ENCODE measurements at places on chromosomes 2 and 18.
A peak's percentile ranks its signal among the peaks of the same experiment; 100 is the strongest.

DNA sequence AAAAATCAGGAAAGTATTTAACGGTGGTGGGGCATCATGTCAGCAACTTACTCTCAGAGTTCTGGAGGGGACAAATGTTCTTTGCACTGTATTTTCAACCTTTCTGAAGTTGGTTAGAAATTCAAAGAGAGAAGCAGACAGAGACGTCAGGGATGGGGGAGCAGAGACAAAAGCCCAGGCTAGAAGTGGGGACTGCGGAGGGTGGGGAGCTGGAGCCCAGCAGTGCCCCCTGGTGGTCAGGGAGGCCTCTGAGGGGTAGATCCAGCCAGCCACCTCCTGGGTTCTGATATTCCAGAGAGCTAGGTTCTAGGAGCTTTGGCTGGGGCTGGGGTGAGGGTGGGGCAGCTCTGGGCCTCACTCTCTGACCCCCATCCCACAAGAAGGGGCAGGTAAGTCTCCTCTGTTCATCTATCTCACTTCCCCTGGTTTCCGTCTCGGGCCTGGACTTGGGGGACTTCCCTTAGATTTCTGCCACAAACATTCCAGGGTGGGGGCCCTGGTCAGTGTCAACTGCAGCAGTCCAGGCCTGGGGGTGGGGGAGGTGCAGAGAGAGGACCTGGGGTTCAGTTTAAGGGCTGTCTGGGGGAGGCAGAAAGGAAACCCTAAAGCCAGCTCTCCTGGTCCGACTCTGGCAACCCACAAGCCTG is 8.9 kb downstream of the TNS1 start:
- peak; percentile 48 for DNase-seq

DNA sequence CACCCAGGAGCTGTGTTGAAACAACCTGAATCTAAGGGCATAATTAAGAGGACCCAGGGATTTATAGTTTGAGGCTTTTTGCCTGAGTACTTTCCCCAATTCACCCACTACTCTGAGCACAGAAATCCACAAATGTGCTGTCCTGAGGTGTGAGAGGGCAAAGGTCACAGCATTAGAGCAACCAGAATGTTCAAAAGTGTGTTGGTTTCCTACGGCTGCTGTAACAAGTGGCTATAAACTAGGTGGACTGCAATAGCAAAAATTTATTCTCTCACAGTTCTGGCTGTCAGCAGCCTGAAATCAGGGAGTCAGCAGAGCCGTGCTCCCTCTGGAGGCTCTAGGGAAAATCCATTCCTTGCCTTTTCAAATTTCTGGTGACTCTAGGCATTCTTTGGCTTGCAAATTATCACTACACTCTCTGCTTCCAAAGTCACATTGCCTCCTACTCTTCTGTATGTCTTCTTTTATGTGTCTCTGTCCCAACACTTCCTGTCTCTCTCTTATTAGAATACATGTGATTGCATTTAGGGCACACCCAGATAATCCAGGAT is 91.4 kb upstream of the TACR1 start:
- no peak for DNase-seq

DNA sequence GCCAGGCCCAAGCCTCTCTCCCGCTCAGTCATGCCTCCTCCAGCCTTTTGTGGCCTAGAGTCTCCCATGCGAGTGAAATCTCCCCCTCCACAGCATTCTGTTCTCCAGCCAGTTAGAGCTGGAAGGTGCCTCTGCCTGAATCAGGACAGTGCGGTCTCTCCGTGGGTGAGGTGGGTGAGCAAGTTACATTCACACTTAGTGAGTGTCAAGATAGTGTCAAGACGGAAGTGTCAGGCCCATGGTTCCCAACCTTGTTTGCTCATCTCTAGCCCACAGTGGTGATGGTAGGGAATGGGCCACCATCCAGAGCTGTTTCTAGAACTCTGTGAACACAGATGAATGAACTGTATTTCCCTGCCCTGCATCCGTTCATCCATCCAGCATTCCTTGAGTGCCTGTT is 59.5 kb downstream of the LPIN1 start:
- no peak for DNase-seq

DNA sequence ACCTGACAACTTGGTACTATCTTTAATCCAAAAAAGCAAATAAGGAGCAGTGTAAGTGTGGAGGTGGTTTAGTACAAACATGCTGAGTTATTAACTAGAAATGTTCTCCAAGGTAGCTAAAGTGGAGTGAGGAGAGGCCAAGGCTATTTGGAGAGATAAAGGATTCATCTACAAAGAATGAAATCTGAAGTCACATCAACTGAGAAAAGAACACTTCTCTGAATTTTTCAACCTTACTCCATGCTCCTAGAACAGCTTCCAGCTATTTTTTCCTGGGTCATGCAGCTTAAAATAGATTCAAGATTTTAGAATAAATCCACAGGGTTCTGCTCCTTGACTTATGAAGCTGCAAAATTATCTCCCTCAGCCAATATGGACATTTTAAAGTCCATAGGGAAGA is 18.7 kb downstream of the IMMT start:
- no peak for DNase-seq

DNA sequence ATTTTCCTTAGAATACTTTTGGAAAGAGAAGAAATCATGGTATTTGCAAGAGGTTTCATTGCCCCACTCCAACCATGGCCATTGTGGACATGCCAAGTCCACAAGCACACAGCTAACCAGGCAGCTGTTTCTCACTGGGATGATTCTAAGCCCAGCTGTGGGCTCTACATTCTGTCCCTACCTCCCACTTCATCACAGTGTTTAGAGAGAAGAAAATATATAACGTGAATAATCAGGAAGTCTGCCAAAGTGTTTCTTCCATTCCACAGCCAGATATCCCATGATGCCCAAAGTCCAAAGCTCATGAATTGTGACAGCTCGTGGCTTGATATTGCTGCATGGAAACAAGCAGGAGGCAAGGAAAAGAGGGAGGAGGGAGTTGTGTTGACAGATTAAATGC is 433.7 kb upstream of the GYPC start:
- no peak for DNase-seq

- no peak for DNase-seq
Observed at GRCh38 chr2:130976591-130977237, 116.5 kb downstream of the FAM168B start.

DNA sequence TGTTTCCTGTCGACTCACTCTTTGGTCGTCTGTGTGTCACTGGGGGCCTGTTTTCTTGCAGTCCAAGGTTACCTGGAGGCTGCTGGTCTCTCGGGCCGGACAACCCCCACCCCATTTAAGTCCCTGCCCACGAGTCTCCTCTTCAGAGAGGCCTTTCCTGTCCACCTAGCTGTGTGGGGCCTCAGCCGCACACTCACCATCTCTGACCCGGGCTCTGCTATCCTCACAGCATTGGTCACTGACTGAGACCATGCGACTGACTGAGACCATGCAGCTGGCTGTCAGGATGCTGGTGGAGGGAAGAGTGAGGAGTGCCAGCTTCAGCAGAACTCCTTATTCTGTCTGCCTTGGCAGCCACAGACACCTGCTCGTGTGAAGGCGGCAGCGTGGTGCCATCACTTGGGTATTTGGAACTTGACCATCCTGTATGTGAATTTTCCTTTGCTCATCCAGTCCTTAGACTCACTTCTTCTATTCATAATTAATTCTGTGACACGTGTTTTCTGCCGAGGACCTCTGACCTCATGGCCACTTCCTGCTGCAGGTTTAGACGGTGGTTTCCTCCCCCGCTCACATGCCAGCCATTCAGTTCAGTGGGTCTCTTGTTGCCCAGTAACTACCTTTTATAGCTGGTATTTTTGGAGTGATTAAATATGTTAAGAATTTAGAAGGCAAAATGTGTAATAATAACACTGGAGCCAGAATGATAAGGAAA is 47.5 kb upstream of the ASB1 start:
- DNase-seq: no peak

DNA sequence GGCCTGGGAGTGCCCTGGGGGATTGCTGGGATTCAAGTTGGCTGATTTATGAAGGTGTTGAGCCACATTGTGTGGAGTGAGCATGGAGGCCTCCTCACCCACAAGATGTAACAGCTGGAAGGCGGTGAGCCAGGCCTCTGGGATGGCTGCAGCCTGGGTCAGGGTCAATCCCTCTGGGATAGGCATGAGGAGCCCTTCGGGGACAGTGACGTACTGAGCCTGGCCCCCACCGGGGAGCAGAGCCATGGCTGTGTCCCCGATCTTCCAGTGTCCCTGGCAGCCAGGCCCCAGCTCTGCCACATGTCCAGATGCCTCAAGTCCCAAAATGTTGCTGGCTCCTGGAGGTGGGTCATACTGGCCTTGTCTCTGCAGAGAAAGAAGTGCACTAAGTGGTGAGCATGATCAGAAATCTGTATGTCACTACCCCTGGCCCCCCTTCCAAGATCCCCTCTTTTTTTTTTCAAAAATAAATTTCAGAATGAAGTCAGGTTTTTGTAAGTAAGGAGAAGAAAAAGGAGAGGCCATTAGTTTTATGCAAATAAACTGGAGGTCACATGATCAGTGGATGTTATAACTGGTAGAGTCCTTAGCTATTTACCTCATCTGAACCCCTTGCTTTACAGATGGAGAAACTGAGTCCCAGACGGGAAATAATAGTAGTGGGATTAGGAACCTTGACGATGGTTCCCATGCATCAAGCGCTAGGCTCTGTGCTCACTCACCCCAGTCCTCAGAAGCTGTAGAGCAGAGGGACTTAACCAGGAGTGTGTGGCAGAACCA is 1.7 kb downstream of the TP53I3 start:
- no peak for DNase-seq

DNA sequence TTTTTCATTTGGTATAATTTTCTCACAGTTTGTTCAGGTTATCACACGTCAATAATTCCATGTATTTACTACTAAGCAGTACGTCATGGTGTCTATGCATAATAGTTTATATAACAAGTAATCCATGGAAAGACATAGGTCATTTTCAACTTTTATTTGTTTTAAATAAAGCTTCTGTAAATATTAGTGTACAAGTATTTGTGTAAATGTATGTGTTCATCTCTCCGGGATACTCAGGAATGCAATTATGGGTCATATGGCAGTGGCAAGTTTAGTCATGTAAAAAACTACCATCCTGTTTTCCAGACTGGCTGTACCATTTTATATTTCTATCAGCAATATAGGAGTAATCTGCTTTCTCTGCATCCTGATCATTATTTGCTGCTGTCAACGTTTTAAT is 231.1 kb upstream of the ZNF804A start:
- no peak for DNase-seq

DNA sequence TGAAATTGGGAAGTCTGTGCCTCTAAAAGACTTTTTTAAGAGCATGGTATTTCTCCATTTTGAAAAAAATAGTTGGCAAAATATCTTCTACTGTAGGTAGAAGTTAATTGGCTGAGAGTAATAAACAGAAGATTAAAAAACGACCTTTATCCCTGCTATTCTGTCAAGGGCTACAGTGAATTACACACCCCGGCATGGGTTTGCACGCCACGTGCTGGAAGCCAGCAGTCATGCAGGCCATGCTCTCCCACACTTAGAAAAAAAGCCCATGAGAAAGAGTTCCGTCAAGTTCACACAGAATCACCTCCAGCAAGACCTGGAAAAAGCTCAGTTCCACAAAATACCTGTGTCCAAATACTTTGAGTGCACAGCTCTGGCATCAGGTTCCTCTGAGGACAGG is 26.8 kb downstream of the FAM110C start:
- DNase-seq: no peak

GRCh38 chr2:29281086-29281915 is 166.1 kb downstream of the CLIP4 start:
- no peak for DNase-seq

DNA sequence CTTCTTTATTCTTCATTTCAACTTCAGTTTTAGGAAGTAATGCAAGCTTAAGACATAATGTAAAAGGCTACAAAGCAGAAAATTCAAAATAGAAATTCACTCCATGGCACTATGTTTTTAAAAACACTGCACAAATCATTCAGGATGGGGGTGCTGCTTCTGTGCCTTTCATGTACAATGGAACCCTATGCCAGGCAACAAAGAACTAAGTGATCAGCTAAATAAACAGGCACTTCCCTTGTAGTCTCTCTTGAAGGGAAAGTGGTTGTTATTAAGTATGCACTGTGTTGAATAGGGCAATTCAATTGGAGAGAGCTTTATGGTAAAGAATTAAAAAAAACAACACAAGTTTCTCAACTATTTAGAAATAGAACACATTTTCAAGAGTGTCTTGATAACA is 10.9 kb upstream of the ERBB4 start:
- DNase-seq: no peak
